ENCODE measurements at places on chromosomes 11 and 22.

- no peak for DNase-seq
These were observed 568.9 kb downstream of the LUZP2 start for GRCh38 chr11:25065746-25066145.

DNA sequence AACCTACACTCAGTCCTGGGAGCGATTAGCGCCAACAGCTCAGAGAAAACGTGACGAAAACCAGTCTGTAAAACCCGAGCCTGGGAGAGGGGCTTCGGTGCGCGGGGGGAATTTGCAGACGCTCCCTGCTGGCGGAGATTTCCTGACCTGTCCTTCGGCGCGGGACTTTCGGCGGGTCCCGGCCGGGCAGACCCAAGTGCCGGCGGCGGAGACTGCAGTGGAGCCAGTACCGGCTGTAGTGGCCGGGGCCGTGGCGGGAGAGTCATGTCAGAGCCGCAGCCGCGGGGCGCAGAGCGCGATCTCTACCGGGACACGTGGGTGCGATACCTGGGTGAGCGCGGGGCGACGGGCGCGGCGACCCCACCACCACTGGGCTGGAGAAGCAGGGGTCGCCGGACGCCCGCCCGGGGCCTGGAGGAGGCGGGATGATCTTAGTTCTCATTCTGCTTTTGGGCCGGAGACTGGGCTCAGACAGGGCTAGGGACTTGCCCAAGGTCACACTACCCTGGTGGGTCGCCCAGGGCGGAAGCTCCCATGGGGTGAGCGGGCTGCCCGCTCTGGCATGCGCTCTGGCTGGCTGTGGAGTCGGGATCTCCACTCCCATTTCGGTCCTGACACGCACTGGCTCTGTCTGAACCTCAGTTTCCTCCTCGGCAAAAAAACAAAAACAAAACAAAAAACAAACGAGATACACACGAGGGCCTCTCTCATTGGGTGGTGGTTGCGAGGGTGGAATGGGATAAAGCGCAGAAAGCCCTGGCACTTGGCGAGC lies at the start of gene MTFP1:
TSS of gene MTFP1 (plus strand) at position 153 of the 772 bp plus-strand sequence. CDS start at position 265, 112 bp downstream.
- DNase-seq: no peak

- DNase-seq: no peak
These were observed 615.4 kb upstream of the B3GAT1 start for GRCh38 chr11:135027461-135027860.

DNA sequence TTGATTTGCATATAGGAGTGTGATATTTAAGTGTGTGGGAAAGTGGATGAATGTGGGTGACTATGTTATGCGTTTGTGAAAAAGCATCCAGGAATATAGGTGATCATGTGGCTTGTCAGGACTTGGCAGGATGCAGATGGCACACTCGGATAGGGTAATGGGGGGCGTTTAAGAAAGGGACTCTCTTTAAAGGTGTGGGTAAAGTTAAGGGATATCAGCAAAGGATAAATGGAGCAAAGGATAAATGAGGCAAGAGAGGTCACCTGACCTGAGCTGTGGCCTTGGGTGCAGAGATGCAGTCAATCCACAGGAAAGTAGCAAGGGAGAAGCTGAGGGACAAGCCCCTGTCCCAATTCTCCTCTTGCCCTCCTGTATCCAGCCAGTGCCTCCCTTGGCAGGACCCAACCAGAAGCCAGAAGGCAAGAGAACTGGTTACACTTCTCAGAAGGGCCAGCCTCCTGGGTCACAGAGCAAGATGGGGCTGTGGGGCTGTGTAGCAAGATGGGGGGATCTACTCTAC lies 47.5 kb upstream of the GRAMD1B start:
- no peak for DNase-seq

DNA sequence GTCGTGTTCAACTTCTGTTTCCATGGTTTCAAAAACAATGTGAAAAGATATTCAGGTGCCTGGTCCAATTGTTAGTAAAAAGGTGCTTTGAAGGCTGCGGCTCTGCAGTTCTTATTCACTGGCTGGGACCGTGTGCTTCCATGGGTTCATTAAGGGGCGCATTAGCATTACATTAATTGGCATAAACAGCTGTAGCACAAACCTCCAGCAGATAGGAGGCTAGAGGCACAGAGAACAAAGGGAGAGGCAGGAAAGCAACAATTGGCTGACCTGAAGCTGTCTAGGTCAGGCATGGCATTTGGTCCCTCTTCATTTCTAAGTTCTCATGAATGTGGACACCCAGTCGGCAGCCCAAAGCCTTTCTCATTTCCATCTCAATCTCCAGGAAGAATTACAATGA lies 16.6 kb downstream of the PAK1 start:
- DNase-seq: no peak

DNA sequence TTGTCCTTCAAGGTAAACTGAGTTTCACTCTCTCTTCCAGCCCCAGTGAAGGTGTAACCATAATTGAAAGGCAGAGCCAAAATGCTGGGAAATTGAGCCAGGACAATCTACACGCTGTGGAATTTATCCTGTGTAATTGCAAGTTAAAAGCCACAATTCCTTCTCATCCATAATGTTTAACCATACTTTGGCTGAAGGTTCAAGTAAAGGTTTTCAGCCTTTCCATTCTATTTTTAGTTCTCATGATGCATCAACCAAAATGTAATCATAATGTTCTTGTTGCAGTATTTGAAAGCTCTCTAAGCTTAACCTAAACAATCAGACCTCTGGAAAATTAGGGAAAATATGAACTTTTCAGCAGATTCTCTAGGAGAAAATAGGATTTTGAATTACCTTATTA lies 14.0 kb upstream of the ARHGAP42 start:
- DNase-seq: no peak

GRCh38 chr11:69636512-69637197 lies 4.3 kb upstream of the CCND1 start:
- no peak for DNase-seq

DNA sequence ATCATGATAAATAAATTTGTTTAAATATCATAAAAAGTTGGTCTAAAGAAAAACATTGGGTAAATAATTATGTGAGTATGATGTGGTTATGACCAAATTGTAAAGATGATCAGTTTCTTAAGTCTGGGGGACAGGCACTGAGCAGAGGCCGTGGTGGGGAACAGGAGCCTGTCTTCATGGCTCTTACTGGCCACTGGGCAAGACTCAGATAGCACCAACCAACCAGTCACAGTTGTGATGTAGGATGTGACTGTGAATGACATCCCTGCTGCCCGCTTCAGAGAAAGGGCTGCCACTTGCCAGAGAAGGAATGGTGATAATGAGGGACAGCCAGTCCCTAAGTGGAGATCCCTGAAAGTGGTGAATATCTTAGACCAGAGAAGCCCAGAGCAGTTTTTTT lies 7.0 kb downstream of the PTPRJ start:
- no peak for DNase-seq

- no peak for DNase-seq
These were observed 12.9 kb upstream of the POU2AF3 start for GRCh38 chr11:111285189-111286091.

- no peak for DNase-seq
These were observed 20.3 kb upstream of the MYRF start for GRCh38 chr11:61731952-61732675.

DNA sequence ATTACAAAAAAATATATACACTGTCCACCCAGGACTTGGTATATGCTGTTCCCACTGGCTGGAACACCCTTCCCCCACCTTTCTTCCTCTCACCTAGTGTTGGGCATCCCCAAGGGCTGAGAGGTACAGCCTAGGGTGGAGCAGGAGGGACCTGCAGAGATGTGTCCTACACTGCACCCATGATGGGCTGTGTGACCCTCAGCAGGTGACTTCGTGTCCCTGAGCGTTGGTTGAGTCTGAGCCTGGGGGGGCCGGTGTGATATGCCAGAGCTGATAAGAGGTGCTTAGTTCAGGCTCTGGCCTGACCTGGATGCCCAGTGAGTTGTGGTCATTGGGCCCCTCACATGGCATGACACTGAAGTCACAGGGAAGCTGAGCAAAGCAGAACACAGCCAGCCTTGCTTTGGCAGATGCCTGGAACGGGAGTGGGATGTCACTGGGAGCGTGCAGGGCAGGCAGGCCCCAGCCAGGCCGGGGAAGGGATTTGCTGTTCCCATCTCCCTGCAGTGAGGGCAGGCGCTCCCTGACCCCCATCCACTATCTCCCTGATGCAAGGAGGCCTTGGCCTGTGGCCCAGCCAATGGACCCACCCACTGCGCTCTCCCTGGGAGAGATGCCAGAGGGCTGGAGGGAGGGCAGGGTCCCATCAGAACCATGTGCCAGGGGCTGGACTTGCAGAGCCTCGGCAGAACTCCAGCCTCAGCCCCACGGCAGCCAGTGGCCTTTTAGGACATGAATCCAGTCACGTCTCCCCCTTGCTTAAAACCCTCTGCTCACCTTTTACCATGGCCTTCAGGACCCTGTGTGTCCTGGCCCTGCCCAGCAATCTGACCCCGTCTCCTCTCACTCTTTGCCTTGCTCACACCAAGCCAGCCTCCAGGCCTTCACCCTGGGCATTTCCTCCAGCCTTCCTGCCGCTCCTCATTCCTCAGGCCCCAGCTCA lies 138.9 kb downstream of the MN1 start:
- DNase-seq: no peak

DNA sequence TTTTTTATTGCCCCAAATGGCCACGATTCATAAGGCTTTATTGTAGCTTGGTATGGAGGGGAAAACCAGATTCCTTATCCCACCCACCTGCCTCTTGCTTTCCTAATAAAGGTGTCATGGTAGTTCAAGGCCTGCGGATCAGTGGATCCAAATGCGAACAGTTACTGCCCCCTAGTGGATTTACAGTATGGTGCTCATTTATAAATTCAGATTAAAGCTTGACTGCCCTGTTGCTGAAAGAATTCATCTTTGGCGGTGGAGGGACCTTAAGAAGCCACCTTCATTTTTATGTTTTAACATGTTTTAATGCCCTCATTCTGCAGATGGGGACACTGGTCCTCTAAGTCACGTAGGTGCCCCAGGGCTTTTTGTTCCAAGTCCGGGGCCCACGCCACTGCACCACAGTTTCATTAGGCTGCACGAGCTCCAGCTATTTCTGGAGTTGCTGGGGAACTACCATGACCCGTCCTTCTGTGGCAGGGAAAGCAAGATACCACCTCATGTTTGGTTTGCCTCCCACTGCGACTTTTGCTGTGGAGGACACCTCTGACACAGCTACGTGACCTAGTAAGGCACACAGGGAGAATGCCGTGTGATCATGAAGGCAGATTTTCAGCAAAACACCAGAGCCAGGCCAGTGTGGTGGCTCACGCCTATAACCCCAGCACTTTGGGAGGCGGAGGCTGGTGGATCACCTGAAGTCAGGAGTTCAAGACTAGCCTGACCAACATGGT lies 15.6 kb upstream of the INCENP start:
- no peak for DNase-seq

DNA sequence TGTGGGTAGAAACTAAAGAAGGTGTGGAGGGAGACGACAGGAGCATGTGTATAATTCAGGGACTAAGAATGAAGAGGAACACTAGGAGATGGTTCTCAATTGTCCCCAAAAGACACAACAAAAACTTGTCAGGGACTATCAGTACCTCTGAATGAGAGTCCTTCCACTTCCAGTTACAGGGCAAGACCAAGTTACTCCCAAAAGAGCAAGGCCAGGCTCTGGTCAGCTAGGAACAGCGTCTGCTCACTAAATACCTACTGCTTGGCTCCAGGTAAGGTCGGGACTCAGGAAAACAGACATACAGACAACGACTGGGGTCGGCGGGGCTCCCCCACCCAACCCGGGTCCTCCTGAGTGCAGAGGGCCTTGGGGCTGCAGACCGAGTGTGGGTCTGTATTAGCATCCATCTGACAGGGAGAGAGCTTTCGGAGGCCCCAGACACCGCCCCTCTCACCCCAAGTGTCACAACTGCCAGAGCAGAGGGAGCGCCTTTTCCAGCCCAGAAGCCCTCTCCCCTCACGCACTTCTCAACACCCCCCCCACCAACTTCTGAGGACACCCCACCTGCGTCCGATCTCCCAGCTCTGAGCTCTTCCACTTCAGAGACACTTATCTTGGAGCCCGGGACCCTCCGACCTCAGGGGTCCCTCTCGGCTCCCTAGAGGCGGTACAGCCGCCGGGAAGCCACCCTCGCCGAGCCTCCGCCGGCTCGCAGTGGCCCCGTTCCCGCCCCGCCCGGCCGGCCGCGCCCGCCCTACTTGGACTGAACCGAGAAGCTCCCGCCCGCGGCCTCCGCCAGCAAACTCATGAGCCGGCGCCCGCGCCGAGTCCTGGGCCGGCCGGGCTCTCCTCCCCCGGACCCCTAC lies 522 bp downstream of the RHOG start:
- peak; percentile 23 for DNase-seq

- DNase-seq: no peak
These were observed 669 bp downstream of the RPL27A start for GRCh38 chr11:8683115-8683807.

DNA sequence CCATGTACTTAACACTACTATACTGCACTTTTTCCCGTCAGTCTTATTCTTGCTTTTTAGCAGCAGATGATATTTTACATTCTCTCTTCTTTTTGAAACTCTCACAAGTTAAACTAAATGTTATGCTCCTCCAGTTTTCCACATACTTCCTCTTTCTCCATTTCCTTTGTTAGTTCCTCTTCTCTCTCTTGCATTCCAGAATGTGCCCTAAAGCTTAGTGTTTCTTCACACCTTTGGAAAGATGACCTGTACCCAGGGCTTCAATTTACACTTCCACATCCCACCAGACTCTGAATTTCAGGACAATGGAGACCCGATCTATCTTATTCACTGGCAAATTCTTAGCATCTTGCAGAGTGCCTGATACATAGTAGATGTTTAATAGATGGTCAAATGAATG lies 51.8 kb downstream of the APIP start:
- DNase-seq: no peak

DNA sequence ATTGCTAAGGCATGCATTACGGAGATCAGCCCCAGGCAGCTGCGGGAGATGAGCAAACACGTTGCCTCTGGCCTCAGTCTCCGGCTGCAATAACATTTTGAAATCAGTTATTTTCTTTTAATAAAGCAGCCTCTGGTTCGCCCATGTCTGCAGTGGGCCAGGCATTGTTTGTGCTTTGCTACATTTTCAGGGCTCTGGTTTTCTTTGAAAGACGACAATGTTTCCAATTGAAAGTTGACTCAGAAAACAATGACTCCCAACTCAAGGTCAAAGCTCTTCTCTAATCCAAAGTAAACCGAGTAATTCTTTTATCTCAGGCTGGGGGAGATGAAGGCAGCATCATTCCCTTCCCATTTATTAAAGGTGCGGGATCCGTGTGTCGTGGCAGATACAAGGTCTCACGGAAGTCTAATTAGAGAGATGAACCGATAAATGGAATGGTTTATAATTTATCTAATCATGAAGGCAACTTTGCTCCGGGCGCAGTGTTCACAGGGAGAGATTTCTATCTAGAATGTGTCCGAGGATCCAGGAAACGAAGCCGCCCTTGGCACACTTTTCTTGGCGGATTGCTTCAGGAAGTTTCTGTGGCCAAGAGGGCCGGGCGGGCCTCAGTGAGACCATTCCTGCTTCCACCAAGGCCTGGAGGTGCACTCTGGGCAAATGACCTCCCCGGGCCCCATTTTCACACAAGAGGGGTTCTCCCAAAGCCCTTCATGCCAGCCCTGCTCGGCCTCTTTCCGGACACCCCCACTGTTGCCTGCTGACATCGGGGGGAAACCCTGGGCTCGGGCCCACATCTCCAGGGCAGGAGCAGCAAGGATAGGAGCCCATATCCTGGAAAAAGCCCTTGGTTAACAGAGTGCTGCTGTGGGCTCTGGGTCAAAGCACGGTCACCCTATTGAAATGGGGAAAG lies 811.4 kb downstream of the BRD1 start:
- DNase-seq: no peak

All from activated T-cell treated with anti-CD3 and anti-CD28 coated beads for 1 hour (primary cell).